ENCODE measurements at places on chromosomes 6 and 20.
A peak's percentile ranks its signal among the peaks of the same experiment; 100 is the strongest.

DNA sequence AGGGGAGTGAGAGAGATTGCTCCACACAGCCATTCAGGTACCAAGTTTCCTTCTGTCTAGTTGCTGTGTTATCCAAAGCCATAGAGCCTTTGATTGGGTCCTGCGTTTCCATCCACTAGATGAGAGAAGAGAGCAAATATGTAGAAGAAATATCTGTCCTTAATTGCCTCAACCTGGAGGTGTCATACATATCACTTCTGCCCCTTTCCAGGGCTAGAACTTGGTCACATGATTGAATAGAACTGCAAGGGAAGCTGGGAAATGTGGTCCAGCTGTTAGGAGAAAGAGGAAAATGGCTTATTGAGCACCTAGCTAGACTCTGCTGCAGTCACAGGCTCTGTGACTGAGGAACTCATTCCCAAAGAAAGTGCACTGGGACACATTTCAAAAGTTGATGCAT is 115.6 kb upstream of the JAG1 start:
- no peak for DNase-seq

- DNase-seq, result no peak
These were observed 83.8 kb downstream of the FNDC1 start for GRCh38 chr6:159252955-159253508.

- DNase-seq, result no peak
These were observed 113.5 kb downstream of the JARID2 start for GRCh38 chr6:15359335-15359862.

- DNase-seq, result no peak
These were observed 123.8 kb upstream of the MARCKS start for GRCh38 chr6:113733381-113733780.

- DNase-seq, result no peak
These were observed 19.1 kb upstream of the ZSCAN23 start for GRCh38 chr6:28462401-28462800.

DNA sequence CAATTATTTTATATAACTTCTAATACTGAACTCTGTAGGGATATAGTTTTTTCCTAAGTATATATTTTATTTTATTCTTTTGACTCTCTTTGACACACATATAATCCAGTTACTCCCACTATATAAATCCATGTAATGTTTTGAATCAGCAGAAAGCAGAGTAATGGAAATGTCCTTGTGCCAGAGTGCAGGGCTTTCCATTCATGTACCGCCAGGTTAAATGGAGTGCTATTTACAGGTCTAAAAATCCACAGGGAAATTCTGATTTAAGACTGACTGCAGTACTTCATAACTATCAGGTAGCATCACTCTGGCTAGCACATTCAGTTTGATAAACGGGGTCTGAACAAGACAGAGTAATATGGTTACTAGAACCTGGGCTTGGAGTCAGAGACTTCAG is 626.8 kb downstream of the COL12A1 start:
- no peak for DNase-seq

DNA sequence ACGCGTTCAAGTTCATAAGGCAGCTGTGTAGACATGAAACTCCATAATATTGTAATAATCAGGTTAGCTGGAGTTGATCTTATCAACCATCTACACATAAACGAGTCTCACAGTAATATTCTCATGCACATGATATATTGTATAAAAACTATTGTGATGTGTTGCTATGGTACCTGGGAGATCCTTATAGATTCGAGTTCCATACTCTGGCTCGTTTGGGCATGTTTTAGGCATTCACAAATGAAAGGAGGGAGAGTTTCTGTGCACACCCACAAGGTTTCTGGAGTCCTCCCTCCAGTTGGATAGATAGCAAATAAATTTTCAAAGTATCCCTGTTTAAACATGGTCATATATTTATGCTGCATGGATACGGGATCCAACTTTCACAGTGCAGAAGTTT is 567.5 kb upstream of the SLC35B3 start:
- DNase-seq, result no peak

DNA sequence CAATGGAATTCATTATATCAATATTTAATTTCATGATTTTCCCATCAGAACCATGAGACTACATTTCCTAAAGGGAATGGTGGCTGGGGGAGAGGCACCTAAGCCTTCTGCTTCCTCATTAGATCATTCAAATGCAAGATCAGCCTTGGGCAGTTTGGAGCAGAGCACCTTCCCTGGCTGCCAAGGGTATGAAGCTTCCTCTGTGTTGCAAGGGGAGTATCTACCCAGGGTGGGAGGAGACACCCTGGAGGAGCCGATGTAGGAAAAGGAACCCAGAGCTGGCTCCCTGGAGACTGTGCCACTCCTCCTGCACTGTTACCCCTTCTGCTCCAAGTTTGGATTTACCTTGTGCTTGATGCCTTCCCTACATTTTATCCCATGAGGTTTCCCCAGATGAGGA is 299.7 kb upstream of the PRDM1 start:
- DNase-seq, result no peak

- DNase-seq, result no peak
These were observed 4.4 kb downstream of the FIG4 start for GRCh38 chr6:109695468-109695867.

GRCh38 chr6:31945507-31946369 is at the start of gene CFB:
CFB (plus strand) TSS chr6:31946095; CDS start chr6:31946222, 127 bp downstream.
- peak; percentile 79 for DNase-seq

DNA sequence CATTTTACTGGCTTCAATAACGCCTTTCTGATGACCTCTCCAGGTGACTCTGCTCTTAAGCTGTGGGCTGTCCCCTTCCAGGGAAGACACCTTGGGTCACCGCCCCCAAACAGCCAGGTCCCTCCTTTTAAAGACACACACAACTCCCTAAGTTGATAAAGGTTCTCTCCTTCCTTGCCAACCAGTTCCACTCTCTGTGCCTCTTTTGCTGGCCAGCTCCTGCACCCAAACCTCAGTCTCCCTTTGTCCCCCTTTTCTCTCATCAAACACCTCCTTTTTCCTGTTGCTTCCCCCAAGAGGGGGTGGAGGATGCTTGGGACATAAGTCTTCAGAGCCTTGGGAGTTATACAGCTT is 1.0 kb downstream of the NCOA6 start:
- peak; percentile 79 for DNase-seq

- DNase-seq, result no peak
These were observed 734 bp upstream of the WFDC13 start for GRCh38 chr20:45701104-45701503.

- no peak for DNase-seq
These were observed 284.0 kb downstream of the KHDC1L start for GRCh38 chr6:72941263-72941662.

DNA sequence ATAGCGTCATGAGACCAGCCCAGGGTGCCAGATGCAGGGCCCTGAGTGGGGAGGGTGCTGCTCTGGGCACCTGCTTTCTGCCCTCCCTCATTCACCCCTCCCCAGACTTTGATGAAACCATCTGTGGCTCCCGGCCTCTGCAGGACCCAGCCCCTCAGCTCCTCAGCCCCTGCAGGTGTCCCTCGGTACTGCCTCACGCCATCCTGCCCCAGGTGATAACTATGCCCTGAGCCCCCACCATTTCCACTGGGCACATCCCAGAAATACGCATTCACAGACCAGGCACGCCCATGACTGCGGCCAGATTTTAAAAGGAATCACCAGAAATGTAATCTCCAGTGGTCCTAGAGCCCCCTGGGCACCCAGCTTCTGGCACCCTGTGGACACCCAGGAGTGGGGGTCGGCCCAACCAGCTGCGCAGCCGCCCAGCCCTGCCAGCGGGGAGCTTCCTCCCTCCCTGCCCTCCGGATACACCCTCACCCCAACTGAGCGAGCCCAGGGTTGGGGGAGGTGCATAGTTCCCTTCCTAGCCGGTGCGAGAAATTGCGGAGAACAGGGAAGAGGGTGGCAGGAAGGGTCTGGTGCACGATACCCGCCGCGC is 615 bp upstream of the NTSR1 start:
- no peak for DNase-seq

GRCh38 chr20:54251096-54251495 is 43.2 kb downstream of the PFDN4 start:
- no peak for DNase-seq

DNA sequence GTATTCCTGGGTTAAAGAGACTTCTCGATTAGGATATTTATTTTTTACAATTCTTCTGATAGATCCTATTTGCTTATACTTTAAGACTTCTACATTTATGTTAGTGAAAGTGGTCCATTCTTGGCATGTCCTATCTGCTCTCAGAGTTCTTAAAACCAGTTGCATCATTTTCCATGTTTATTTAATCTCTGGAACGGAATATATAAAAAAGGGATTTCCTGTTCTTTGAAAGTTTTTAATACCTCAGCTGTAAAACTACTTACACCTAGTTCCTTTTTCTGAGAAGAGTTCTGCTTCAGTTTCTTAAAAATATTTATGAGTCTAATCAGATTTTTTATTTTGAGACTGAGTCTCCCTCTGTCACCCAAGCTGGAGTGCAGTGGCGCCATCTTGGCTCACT is 18.0 kb upstream of the MYL9 start:
- DNase-seq, result no peak

DNA sequence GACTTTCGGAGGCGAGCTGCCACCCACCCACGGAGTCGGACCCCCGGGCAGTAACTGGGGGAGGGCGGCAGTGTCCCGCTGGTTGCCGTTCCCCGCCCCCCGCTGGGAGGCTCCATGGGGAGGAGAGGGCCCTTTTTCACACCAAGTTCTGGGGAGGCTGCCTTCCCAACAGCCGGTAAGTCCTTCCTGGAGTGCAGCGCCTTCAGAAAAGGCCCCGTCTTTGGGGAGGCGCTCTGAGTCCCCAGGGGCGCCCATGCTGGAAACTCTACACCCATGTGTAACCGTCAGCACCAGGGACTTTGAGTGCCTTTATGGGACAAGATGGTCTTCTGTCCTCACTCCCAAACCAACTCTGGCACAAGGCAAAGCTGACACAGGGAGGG is 430 bp upstream of the SOX18 start:
- DNase-seq, result no peak

- DNase-seq, result peak; percentile 70
These were observed at the start of gene OXT for GRCh38 chr20:3071610-3072529. OXT (plus strand) TSS chr20:3071620; CDS start chr20:3071656, 36 bp downstream.

- no peak for DNase-seq
These were observed 75.5 kb downstream of the FOXF2 start for GRCh38 chr6:1464781-1465370.

- no peak for DNase-seq
These were observed 833.4 kb upstream of the MAP3K7 start for GRCh38 chr6:91420243-91420642.

DNA sequence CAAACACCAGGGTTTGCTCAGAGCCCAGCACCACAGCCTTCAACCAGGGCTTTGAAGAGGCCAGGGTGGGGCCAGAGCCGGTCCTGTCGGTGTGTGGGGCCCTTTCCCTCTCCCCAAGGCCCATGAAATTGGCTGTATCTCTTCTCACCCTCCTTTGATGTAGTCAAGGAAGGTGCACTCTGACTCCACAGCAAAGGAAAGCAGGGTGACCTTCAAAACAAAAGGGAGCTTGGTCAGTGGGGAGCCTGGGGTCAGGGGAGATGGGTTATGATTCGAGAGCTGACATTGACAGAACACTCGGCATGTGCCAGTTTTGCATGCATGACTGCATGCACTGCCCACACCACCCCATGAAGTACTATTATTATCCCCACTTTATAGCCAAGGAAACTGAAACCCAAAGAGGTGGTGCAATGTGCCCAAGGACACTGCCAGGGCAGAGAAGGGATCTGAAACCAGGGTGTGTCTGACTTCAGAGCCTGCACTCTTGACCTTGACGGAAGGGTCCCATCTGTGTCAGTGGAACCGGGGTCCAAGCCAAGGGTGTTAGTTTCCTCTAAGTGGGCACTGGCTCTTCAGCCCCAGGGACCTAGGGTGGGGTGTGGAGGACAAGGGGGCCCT is 55.4 kb downstream of the RAB44 start:
- DNase-seq, result no peak

- no peak for DNase-seq
These were observed 150.3 kb upstream of the INSM1 start for GRCh38 chr20:20217621-20218020.

GRCh38 chr6:127865108-127865507 is 35.8 kb downstream of the THEMIS start:
- DNase-seq, result no peak

DNA sequence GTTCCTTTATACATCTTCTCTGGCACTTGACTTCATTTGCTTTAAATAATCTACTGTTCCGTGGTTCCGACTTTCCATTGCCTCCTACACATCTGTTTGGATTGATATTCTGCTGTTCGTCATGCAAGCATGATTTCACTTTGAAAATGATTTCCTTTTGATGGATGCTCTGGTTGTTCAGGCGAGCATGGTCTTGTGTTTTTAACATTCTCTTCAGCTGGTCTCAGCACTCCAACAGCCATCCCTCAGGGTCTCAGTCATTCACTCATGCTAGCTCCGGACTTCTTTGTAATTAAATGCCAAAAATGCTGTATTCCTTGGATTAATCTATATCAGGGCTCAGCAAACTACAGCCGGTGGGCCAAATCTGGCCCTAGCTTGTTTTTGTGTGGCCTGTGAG is 27.2 kb upstream of the SPACA1 start:
- DNase-seq, result no peak

GRCh38 chr6:51559059-51559458 is 528.4 kb downstream of the PKHD1 start:
- no peak for DNase-seq

DNA sequence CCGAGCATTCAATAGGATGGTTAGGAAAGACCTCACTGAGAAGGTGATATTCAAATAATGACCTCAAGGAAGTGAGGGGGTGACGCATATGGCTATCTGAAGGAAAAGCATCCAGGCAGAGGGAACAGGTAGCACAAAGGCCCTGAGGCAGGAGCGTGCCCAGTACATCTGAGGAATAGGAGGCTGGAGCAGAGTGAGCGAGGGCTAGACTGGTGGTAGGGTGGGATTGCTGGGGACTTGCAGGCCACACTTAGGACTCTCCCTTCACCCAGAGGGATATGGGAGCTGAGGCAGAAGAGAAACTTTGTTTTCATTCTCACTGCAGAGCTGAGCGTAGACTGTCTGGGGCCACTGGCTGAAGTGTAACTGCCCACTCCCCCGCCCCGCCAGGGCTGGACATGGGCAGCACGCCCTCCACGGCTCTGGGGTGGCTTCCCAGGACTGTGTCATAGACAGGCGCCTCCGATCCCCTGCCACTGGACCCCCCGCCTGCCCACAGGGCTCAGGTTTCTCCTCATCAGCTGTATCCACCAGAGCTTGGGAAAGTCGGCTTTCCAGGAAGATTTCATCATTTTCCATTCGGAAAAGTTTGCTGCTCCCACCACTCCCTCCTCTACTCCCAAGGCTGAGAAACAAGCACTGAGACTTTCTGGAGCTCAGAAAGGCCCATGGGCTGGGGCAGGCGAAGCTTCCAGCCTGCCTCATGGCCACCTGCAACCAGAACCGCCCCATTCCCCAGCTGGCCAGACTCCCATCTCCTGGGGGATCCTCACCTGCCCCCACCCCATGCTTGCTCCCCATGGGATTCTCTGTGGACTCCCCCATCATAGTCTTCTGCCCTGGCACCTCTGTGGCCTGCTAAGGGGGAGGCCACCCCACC is 142.6 kb downstream of the MRPL14 start:
- no peak for DNase-seq

GRCh38 chr20:24040896-24041459 is 52.4 kb upstream of the GGTLC1 start:
- DNase-seq, result no peak

Data from upper lobe of right lung (tissue), 1 donor.